GM04503 (cell line): ENCODE measurements at places on chromosomes 1 and 21.

DNA sequence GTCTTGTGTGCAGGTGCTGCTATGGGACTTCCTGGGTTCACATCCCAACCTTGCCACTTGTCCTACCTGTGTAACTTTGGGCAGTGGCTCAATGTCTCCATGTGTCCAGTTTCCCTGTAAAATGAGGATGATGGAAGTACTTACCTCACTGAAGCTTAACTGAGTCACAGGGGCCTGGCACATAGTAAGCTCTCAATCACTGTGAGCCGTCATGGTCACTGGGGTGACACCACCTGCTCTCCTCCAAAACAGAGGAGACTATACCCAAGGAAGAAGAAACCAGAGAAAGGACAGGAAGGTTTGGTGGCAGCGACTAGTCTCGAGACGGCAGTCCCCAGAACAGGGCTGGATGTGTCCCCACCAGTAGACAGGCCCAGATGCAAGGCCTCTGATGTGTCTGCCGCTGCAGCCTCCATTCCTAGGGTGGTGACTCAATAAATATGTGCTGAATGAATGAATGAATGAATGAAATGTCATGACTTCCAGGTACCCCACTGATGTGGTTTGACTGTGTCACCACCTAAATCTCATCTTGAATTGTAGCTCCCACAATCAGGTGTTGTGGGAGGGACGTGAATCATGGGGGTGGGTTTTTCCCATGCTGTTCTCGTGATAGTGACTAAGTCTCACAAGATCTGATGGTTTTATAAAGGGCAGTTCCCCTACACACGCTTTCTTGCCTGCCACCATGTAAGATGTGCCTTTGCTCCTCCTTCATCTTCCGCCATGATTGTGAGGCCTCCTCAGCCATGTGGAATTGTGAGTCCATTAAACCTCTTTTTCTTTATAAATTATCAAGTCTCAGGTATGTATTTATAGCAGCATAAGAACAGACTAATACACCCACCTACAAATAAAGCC is 13.0 kb upstream of the LRP8 start:
- no peak for DNase-seq

DNA sequence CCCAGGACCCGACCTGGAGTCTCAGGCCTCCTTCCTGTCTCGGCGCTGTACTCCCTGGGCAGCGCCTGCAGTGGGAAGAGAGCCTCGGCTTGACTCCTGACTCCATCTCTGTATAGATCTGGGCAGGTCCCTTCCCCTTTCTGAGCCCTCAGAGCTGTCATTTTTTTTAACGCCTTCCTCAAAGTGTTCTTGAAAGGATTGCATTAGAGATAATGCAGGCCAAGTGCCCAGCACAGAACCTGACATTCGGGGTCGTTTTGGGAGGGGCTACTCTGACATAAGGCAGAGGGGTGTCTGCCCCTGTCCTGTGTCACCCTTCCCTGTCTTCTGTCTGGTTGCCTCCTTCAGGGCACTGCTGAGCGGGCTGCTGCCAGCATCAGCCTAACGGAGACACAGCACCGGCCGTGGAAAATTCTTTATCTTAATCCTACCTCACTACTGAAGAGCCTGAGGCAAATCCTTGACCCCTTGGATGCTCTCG is 271.6 kb downstream of the TRABD2B start:
- DNase-seq, result no peak

- no peak for DNase-seq
Observed at GRCh38 chr1:3348196-3348865, 106.1 kb upstream of the ARHGEF16 start.

- DNase-seq, result no peak
Observed at GRCh38 chr1:67393240-67393639, 37.0 kb downstream of the SERBP1 start.

- peak; percentile 44 for DNase-seq
Observed at GRCh38 chr1:151340870-151341754, 5.9 kb downstream of the RFX5 start.
